ENCODE measurements at places on chromosomes 5 and 9. TPM values are rescaled to one million over a fixed set of nuclear protein-coding genes. Genes with fewer than 3 reads are reported as not detected.

DNA sequence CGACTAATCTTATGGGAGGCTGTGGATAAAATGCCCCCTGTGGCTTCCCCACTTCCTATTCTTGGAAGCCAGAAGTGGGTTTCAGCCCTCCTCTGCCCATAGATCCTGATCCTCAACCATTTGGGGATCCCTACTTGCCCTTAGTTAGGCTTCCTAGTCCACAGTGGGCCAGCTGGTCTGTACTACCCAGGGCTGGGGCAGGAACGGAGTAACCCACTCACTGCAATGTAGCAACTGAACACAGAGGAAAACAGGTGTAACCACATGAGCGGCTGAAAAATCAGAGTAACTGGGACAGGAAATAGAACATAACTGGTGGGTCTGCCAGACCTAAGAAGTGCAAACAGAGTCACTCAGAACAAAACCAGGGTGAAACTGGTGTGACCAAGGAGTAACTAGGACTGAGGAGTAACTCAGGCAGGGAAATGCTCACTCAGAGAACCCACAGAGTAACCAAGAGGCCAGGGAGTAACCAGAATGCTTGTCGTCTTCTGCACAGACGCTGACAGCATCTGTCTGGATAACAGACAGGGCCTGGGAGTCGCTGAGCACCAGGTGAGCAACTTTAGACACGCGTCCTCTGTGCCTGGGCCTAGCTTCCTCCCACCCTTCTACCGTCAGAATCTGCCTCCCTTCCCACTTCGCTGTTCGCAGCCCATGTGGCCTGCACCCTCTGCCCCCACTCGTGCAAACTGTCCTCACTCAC, 1.0 kb downstream of the AQP3 start:
- DNase-seq: no peak

GRCh38 chr9:87888501-87888900, 5.8 kb downstream of the SPATA31E1 start:
- no peak for DNase-seq

GRCh38 chr9:37378613-37379004, 43.9 kb upstream of the GRHPR start:
- DNase-seq: no peak

GRCh38 chr9:130409246-130409645, 35.5 kb upstream of the ASS1 start:
- DNase-seq: no peak

GRCh38 chr9:120402741-120403542, 177.0 kb downstream of the CDK5RAP2 start:
- DNase-seq: no peak

DNA sequence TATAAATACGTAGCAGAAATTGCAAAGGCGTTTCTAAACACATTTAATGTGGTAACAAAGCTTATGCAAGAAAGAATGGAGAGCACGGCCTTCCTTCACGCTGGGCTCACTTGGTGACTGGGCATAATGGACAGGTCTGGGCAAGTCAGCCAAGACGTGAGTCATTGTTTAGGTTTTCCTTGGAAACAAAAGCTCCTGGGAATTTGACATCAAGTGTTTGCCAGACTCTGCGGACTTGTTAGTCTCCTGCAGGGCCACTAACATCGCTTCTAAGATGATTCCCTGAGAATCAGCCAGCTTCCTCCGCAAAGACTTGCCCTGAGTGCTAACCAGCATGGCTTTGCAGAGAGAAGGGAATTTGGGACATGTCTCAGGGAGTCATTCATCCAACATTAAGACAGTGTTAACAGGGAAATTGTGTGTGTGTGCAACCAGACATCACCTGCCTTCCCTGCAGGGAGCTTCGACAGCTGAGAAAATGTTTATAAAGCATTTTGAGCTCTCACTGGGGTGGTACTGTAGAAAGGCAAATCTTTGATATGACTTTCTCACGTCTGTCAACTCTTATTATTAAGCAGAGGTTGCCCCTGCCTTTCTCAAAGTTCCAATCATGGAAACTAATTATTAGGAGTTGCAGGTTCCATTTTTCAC, 182.5 kb downstream of the NTRK2 start:
- no peak for DNase-seq

GRCh38 chr5:1137567-1138444, 25.9 kb upstream of the SLC12A7 start:
- peak; percentile 68 for DNase-seq

PHYHD1 gene
- 46.7 TPM for polyA plus RNA-seq

CARTPT gene
- polyA plus RNA-seq: not detected

RFESD gene
- polyA plus RNA-seq: 6.1 TPM

CCDC69 gene
- polyA plus RNA-seq: 8.2 TPM

IL5 gene
- polyA plus RNA-seq: 0.61 TPM

IRX1 gene
- polyA plus RNA-seq: 26.3 TPM
